T47D (cell line): ENCODE measurements at places on chromosomes 5 and 9.

DNA sequence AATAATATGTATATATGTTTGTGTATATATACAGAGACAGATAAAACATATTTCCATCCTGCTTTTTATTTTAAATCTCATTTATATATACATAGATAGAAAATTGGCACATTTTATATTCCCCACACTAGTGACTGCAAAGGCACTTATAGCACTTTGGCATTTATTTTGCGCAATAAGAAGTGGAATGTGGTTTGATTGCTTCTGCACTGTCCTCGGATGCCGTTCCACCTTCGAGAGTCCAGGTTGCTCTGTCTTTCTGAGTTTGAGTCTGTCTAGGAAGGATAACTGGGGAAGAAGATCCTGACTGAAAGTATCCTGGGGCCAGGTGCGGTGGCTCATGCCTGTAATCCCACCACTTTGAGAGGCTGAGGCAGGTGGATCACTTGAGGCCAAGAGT is 66.5 kb upstream of the ENTREP1 start:
- no peak for DNase-seq

DNA sequence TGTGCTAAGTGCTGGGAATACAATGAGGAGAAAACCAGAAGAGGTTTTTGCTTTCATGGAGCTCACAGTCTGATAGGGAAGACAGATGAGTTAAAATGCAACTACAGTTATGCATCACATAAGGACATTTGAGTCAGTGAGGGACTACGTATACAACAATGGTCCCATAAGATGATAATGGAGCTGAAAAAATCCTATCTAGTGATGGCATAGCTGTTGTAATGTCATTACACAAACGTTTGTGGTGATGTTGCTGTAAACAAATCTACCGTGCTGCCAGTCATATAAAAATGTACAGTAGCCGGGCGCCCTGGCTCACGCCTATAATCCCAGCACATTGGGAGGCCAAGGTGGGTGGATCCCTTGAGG is 110.1 kb upstream of the RAD23B start:
- no peak for DNase-seq

GRCh38 chr5:101782352-101783103 is 513.6 kb downstream of the SLCO4C1 start:
- DNase-seq, result no peak

- DNase-seq, result no peak
These were observed 10.8 kb upstream of the DBN1 start for GRCh38 chr5:177483994-177484901.

- no peak for DNase-seq
These were observed 71.5 kb downstream of the GADD45G start for GRCh38 chr9:89676281-89676680.

- no peak for DNase-seq
These were observed 215.8 kb upstream of the CYLC2 start for GRCh38 chr9:102779356-102779755.

DNA sequence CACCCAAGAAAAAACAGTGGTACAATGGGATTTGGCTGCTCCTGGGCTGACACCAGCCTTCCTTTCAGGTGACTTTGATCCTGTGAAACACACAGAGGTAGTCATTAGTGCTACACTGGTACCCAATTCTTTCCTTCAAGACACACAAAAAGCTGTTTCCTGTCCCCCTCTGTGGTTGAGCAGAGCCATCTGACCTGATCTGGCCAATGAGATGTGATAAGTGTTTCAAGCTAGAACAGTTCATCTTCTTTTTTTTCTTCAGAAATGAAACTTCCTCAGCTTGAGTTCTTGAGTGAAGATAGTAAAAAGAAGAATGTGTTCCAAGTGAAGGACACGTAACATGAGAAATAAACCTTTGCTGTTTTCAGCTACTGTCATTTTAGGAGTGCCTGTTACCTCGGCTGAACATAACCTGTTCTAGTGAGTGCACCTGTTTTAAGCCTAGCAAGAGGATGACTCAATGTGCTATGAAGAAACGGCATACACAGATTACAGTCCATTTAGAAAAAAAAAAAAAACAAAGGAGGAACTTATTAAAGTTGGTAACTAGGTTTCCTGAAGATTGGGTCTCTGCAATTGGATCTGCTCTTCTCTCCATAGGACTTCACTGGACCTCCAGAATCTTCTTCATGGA is 287.8 kb downstream of the GAS1 start:
- no peak for DNase-seq

DNA sequence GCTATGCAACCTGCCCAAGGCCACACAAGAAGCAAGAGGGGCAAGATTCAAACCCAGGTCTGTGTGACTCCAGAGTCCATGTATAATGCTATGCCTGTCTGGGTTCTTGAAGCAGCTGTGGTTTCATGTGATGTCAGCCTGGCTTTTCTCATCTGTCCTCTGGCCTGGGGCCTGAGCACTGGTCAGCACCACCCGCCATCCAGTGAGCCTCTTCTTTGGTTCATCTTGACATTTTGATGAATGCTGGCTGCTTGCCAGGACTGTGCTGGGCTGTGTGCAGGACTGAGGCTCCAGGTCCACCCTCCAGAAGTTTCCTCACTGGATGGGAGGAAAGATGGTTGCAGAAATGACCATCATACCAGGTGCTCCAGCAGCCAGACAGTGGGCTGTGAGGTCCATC is 61.5 kb downstream of the TSTD2 start:
- DNase-seq, result no peak

GRCh38 chr5:40021007-40021406 is 596.2 kb upstream of the DAB2 start:
- no peak for DNase-seq

GRCh38 chr9:27533311-27533710 is 3.7 kb upstream of the MOB3B start:
- DNase-seq, result no peak

DNA sequence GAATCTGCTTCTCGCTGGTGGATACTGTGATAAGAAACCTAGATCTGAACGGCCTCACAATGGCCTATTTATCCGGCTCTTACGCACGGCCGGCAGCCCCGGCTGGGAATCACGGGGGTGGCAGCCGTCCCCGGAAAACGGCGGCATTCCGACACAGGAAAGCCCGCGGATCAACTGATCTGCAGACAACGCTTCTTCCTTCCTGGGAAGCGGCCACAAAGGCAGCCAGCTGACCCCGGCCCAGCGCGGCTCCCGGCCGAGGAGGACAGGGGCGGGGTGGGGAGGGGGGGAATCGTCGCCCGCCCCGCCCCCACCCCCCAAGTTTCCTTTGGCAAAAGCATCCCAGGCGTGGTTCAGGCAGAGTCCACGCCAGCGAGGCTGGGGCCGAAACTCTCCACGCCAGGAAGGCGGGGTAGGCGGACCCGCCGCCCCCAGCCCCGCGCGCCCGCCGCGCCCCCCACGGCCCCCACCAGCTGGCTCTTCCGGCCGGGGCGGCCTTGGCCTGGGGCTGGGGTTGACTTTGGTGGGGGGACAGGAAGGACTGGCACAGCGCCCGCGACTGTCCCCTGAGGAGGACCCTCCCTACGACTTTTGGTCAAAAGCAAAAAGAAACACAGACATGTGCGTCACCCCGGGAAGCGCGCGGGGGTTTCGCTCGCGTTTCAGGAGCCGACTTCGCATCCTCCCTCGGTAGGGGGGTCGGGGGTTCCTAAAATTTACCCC is 247.7 kb upstream of the ANKRD55 start:
- no peak for DNase-seq

GRCh38 chr9:70011366-70011765 is 32.3 kb upstream of the MAMDC2 start:
- DNase-seq, result no peak

DNA sequence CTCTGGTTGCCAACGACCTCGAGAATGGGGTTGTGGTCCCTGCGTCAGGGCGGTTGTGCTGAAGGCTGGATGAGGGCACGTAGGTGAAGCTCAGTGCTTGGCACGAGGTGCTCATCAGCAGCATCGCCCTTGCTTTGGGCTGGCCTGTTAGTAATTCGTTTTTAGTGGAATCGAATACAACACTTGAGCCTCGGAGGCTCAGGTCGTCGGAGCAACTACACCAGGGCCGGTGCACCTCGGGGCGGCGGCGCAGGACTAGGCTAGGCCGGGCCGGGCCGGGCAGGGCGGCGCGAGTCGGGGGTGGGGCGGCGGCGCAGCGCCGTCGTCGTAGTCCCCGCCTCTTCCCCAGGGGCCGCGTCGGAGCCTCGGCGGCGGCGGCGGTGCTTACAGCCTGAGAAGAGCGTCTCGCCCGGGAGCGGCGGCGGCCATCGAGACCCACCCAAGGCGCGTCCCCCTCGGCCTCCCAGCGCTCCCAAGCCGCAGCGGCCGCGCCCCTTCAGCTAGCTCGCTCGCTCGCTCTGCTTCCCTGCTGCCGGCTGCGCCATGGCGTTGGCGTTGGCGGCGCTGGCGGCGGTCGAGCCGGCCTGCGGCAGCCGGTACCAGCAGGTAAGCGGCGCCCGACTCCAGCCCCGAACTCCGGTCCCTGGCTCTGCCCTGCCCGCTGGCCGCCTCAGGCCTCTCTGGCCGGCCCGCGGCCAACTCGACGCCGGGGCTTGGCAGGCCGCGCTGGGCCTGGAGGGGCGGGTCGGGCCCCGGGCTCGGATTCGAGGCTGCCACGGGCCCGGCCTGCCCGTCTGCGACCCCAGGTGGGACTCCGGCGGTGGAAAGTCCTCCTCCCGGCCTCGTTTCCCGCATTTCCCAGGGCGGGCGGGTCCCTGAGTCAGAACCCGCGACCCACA is at the start of gene NDFIP1:
TSS of gene NDFIP1 (plus strand) at position 348 of the 899 bp plus-strand sequence. CDS start at position 544, 196 bp downstream.
- DNase-seq, result peak; percentile 89

- no peak for DNase-seq
These were observed 170.2 kb downstream of the HSPA4 start for GRCh38 chr5:133222040-133222439.

DNA sequence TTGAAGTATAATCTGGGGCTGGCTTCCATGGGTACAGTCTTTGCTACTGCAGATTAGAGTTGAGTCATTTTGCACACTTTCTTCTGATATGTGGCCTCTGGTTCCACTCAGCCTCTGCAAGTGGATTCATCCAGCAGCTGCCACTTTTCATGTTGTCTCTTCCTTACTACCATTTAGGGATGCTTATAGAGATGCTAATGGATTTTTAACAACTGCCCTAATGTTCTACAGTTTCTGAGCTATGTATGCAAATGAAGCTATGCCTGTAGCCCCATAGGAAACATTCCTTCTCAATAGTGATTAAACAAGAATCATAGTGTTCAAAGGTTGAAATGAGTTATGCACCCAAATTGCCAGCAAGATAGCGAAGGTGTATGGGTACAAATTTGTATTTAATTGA is 456.0 kb upstream of the ITGA1 start:
- DNase-seq, result no peak

GRCh38 chr9:23830929-23831730 is 5.1 kb upstream of the ELAVL2 start:
- no peak for DNase-seq

GRCh38 chr9:131879911-131880290 is 140.0 kb upstream of the RAPGEF1 start:
- DNase-seq, result no peak

- DNase-seq, result peak; percentile 49
These were observed 44.0 kb downstream of the ROR2 start for GRCh38 chr9:91905991-91906469.

DNA sequence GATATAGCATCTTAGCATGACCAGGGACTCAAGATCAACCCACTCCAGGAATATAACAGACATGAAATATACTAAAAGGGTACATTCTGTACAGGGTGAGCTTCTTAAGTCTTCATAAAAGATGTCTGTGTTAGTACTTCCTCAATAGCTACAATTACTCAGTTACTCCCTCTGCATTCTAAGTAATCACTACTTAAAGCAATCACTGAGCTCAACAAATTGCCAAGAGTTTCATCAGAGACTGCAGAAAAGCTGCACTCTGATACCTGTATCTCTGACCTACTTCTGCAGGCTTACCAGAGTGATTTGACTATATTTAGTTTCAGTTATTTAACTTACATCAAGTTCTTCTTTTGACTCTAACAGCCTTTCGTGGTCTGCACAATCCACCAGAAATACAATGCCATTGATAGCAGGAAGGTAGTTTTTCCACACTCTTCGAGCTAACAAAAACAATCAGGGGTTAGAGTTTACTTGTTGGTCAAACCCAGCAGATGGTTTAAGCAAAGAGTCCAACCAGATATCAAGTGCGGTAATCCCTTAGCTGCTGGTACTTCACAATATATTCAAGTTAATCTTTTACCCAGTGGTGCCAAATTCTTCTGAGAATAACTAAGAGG is 23.3 kb downstream of the SAR1B start:
- DNase-seq, result no peak

DNA sequence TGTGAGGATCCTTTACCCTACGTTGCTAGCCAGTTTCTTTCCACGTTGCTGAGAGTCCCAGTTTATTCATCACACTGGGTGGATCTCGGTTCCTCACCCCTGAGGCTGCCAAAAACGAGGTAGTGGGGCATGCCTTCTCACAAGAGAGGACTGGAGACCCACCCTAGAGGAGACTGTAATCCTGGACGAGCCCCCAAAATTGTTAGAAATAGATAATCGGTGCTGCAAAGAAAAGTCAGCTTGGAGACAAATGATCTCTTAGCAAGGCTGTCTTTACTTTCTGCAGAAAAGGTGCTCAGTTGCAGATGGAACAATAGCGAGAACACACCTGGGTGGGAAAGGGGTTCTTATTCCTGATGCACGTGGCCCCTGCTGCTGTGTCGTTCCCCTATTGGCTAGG is 101.8 kb downstream of the TMEM167A start:
- no peak for DNase-seq

- DNase-seq, result no peak
These were observed at the start of gene PCDHGA2 for GRCh38 chr5:141338538-141339306. PCDHGA2 (plus strand) TSS chr5:141338760.

- no peak for DNase-seq
These were observed 33.4 kb upstream of the SYNPO start for GRCh38 chr5:150607105-150607504.

DNA sequence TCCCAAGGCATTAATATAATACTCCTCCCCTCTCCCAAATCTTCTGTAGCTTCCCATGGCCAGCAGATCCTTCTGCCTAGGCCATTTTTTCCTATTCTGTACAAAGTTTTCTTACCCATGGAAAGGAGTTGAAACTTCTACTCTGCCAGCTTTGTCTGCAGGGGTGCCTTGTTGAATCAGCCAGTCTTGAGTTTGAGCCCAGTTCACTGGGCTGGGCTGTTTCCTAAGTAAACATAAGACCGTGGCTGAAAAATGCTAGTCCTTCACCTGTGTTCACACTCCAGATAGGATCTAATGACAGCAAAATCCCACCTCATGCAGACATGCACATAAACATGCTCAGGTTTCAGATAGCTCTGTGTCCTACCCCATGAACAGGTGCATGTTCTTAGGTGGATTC is 10.4 kb downstream of the TEX48 start:
- DNase-seq, result no peak

- DNase-seq, result no peak
These were observed 87.8 kb downstream of the HAPLN1 start for GRCh38 chr5:83632874-83633273.

GRCh38 chr5:175696139-175696854 is 38.4 kb downstream of the HRH2 start:
- peak; percentile 58 for DNase-seq

DNA sequence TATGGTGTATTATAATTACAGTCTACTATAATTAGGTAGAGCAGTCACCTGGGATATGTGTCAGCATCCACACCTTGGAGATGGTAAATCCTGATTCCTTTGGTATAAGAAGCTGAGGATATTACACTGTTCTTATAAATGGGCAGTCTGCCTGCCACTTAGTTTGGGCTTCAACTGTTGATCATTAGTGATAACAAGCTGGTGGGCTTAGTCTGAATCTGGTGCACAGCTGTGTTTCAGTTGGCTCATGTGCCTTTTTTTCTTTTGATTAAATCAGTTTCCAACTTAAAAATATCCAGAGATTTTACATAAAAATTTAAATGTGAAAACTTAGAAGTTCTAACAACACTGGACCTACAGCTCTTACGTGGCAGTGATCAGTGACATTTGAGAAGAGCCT is 21.2 kb downstream of the LVRN start:
- DNase-seq, result no peak
